Lung (tissue), 17 donors: ENCODE measurements at places on chromosomes 12 and 14. TPM values are rescaled to one million over a fixed set of nuclear protein-coding genes. Genes with fewer than 3 reads are reported as not detected.

DNA sequence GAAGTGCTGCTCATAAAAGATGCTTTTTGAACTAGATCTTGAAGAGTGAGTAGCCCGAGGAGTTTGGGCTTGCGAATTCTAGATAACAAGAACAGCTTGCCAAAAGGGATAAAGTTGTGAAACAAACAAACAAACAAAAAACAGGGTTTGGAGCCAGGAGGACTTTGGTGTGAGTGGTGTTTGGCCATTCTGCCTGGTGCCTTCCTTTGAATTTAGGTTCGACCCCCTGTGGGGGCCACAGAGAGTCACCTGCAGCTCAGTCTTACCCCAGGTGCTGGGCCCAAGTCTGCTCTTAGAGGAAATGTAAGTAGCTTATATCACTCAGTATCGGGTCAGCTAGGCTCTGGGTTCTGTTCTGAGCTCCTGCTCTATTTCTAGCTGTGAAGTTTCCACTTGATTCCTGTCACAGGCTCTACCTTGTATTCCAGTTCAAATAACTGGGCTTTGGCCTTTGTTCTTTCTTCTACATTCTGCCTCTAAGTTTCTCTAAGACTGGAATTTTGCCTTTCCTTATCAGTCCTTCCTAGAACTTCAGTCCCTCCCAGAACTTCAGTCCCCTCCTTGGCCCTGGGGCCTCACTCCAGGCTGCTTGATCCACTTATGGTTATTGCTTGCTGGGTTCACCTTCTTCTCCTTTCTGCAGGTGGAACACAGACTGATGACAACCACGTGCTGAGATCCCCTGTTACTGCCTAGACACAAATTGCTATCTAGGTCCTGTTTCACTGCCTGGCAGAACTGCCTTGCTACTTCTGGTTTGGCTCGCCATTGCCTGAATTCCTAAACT, 20.5 kb upstream of the DUSP6 start:
- DNase-seq: no peak

DNA sequence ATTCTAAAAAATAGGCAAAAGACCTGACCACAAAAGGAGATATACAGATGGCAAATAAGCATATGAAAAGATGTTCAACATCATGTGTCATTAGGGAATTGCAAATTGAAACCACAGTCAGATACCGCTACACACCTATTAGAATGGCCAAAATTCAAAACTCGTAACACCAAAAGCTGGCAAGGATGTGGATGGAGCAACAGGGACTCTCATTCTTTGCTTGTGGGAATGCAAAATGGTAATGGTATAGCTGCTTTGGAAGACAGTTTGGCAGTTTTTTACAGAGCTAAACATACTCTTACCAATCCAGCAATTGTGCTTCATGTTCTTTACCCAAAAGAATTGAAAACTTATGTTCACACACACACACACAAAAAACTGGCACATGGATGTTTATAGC, 8.2 kb upstream of the HMGA2 start:
- no peak for DNase-seq

DNA sequence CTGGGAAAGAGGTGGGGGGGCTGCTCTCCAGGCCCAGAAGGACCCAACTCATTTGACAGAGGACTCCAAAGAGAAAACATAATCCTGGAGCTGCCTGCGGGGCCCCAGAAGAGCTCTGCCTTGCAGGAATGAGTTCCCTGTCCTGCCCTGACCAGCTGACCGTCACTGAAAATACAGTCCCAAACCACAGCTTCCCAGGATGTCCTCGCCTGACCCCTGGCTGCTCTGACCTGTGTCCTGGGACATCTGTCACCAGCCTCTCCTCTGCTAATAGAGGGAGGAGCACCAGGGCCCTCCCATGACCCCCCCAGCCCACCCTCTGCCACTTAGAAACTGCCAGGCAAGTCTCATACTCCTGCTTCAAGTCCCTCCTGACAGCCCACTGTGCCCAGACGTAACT, 9.8 kb downstream of the FIGNL2 start:
- DNase-seq: no peak

DNA sequence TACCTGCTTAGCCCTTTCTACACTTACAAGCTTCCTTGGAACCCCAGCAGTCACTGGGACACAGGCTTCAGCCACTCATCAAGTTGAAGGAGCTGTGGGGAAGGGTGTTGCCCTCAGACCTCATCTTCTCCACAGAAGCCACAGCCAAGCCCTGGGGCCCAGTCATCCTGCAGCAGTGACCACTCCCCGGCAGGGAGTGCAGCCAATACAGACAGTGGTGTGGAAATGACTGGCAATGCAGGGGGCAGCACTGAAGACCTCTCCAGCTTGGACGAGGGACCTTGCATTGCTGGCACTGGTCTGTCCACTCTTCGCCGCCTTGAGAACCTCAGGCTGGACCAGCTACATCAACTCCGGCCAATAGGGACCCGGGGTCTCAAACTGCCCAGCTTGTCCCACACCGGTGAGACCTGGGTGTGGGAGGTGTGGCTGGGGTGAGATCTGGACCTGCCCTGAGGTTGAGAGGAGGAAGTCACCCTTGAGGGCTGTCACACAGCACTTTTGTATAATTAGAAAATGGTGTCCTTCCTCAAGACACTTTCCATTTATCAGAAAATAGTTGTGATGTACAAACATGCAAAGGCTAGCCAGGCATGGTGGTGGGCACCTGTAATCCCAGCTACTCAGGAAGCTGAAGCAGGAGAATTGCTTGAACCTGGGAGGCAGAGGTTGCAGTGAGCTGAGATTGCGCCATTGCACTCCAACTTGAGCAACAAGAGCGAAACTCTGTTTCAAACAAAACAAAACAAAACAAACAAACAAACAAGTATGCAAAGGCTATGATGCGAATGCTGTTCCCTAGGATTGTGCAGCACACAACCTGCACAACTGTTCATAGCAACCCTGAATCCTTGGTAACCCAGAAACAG, 9.9 kb downstream of the GLI1 start:
- DNase-seq: no peak

Gene SLC17A8
- 0.06 TPM for polyA plus RNA-seq

GRCh38 chr12:89752341-89752740, 43.7 kb upstream of the ATP2B1 start:
- DNase-seq: no peak

DNA sequence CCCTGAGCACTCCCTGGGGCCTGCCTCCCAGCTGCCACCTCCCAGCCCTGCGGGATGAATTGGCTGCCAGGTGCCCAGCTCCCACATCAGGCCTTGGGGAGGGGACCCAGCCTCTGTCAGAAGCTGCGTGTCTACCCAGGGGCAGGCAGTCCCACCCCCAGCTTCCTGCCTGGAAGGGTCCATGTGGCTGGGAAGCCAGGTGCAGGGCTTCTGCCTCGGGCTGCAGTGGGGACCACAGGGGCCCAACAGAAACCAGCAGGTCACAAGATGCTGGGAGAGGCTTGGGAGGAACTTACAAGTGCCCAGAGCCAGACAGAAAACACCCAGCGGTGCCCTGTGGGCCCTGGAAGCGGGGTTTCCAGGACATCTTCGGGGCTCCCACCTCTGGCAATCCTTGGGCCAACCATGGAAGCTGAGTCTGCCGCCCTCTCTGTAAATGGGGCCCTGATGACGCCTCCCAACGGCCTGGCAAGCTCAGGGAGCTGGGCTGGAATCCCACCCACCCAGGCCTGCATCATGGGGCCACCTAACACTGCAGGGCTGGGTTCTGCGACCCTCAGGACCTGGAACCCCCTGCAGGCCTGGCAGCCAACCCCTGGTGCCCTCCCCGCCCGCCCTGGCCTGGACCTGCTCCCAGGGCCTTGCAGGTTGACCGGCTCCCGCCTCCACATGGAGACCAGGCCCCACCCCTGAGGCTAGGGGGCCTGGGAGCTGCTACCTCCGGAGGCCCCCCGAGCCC, 36.6 kb downstream of the CCNK start:
- DNase-seq: no peak
